ENCODE measurements at places on chromosomes 1 and 21. TPM values are rescaled to one million over a fixed set of nuclear protein-coding genes. Genes with fewer than 3 reads are reported as not detected.

DNA sequence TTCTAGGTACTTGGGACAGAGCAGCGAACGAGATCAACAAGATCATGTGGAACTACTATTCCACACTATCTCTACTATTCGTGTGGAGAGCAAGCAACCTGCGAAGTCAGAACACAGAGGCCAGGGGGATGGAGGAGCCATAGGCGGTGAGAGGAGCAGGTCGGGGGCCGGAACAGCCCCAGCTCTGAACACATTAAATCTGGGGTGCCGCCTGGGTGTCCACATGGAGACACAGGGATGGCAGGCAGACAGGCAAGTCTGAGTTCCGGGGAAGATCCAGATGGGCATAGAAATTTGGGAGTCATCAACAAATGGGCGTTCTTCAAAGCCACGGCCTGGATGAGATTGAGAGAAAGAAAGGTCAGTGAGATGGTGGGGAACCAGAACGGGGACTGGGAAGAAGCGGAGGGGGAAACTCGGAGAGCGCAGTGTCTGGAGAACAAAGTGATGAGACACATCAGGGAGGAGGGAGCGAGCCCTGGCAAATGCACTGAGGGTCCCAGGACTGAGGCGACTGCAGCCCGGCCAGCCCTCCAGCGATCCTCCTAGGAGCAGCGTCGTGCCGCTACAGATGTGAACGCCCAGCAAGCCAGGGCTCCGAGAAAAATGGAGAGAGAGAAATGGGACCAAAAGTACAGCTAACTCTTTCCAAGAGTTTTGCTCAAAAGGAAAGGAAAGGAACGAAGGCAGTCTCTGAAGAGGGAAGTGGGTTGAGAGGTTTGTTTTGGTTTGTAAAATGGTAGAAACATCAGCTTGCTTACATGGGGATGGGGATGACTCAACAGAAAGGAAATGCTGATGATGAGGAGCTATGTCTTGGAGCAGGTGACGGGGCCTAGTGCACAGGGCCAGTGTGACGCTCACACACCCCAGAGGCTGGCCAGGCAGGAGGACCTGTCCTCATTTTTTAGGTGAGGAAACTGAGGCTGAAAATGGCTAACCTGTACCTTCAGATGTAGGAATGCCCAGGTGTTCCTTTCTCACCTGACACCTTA, 84.5 kb downstream of the GLIS1 start:
- no peaks in the 10 kb centered on the region for H3K36me3 ChIP-seq
- H3K4me1 ChIP-seq = no peaks in the 10 kb centered on the region
- H3K4me3 ChIP-seq = no peak overlapping the region
- no peaks in the 10 kb centered on the region for H3K27me3 ChIP-seq

GRCh38 chr1:72915581-72915980, 633.2 kb upstream of the NEGR1 start:
- no peaks in the 10 kb centered on the region for H3K36me3 ChIP-seq
- DNase-seq = peak; percentile 48
- H3K4me1 ChIP-seq = 0 out of 2 replicates have a peak, but pooled peaks cover 17% of the 10 kb centered on the region
- H3K27me3 ChIP-seq = no peaks in the 10 kb centered on the region

GRCh38 chr1:160717306-160717705, 5.7 kb upstream of the CD48 start:
- no peaks in the 10 kb centered on the region for H3K36me3 ChIP-seq
- DNase-seq = no peak
- no peaks in the 10 kb centered on the region for H3K27me3 ChIP-seq
- H3K4me3 ChIP-seq = no peak overlapping the region

DNA sequence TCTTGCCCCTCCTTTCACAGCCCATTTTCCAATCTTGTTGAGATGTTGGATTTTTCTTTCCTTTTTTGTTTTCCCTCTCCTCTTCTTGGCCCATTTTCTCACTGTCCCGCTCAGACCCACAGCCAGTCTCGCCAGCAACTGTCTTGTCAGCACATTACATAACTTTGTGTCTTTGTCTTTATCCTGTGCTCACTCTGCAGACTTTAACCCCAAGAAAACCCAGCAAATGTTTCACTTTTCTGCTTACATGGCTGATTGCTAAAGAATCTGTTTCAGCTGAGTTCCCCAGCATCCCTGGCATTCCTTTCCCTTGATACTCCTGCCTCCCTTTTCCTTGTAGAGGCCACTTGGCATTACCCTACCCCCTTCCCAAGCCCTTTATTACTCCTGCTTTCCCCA, 74.6 kb downstream of the ZNF648 start:
- DNase-seq = no peak
- H3K4me3 ChIP-seq = no peak overlapping the region

DNA sequence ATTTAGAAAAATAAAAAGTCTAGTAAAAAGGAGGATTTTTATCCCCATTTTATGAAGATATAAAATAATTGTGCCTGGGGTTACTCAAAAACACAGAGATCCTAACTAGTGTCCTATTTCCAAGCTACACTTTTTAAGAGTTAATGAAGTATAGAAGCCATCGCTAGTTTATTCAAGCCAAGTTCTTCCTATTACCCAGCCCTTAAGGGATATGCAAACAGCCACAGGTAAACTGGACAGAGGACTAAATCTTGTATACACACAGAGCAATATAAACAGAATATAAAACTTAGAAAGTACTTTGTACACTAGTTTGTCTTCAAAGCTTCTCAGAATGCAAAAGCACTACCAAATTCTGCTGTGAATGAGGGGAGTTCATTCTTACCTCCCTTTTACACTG, 111.1 kb downstream of the RERE start:
- peaks cover 35% of the 10 kb centered on the region for H3K4me1 ChIP-seq
- H3K27me3 ChIP-seq = no peaks in the 10 kb centered on the region
- DNase-seq = no peak
- no peaks in the 10 kb centered on the region for H3K36me3 ChIP-seq
- no peak overlapping the region for H3K4me3 ChIP-seq
- H3K27ac ChIP-seq = no peak overlapping the region

GRCh38 chr1:167538657-167539056, 14.9 kb downstream of the CREG1 start:
- no peak overlapping the region for H3K4me3 ChIP-seq
- no peaks in the 10 kb centered on the region for H3K27me3 ChIP-seq
- no peaks in the 10 kb centered on the region for H3K36me3 ChIP-seq
- no peak overlapping the region for H3K27ac ChIP-seq
- no peaks in the 10 kb centered on the region for H3K4me1 ChIP-seq

SMG5 gene
- 109 TPM for total RNA-seq

DNA sequence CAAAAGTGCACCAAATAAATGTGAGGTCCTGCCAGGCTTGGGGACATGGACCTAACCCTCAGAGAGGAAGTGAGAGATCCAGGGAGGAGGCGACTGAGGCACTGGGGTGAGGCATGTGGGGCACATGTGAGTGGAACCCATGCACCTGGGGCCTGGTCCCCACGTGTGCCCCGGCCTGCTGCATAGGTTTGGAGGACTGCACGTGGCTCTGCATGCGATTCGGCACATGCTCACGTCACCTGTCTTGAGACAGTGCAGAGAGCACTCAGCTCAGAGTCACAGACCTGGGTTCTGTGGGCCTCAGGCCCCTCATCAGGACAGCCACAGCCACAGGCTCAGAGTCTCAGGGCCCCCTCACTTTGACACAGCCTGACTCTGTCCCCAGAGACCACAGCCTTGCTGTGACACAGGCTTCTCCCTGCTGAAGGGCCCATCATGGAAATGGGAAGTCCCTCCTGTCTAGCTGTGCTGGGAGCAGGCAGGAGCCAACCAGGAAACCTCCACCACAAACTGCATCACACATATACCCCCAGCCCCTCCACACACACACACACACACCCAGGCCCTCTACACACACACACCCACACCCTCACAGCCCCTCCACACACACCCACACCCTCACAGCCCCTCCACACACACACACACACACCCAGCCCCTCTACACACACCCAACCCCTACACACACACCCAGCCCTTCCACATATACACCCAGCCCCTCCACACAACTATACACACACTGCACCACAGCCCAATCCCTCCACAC, 48.2 kb downstream of the SLC9A1 start:
- no peaks in the 10 kb centered on the region for H3K4me1 ChIP-seq
- H3K36me3 ChIP-seq = no peaks in the 10 kb centered on the region
- H3K27ac ChIP-seq = no peak overlapping the region
- no peak overlapping the region for H3K4me3 ChIP-seq
- DNase-seq = no peak

TSTD1 gene
- 102 TPM for total RNA-seq

DNA sequence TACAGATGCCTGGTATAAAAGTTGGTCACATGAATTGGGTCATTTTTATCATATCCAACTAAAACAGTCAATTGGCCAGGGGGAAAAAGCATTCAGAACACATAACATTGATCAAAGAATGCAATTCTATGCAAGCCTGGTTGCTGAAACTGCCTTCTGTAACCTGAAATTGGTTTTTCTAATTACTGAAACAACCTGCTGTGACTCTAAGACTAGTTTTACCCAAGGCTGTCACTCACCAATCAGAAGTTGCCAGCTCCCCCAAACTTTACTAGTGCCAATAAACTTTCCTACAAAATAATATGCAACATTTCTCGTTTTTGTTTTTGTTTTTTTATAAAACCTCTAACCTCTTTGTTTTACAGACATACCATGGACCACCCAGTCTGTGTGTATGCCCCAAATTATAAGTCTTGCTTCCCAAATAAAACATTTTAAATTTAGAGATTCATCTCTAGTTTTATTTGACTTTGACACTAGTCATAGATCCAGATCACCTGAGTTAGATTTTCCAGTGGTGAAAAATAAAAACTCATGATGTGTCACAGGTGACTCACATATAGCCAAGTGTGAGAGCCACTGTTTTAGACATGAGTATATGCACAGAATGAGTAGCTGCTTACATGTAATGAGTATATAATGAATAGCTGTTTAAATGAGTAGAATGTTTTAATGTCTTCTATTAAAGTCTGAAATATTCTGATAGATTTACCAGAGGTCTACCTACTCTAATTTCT, 64.2 kb upstream of the CR2 start:
- no peak overlapping the region for H3K4me3 ChIP-seq
- no peaks in the 10 kb centered on the region for H3K4me1 ChIP-seq
- no peaks in the 10 kb centered on the region for H3K36me3 ChIP-seq
- no peaks in the 10 kb centered on the region for H3K27me3 ChIP-seq
- DNase-seq = no peak

DNA sequence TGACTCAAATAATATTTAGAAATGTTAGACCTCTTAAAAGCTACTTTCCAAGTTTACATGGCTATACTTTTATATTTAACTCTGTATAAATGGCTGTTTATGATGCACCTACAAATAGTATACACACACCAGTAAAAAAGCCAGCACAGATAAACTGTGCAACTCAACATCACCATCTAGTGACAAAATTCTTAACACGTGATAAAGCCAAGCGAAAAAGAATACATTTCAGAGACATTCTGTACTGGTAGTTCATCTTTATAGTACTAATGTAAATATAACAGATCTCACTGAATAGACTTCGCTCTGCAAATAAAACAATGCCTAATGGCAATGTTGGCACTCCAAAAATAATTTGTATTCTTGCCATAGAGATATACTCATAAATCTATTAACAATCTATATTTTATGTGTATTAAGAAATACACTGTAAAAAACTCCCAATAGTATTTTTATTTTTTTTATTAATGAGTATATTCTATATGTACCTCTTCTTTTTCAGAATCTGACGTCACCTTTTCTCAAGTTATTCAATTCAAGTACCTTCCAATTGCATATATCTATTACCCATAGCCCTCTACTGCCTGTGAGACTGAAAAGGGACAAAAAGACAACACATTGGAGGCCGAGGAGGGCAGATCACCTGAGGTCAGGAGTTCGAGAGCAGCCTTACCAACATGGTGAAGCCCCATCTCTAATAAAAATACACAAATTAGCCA, 100.2 kb downstream of the DPYD start:
- DNase-seq = peak; percentile 40
- no peaks in the 10 kb centered on the region for H3K27me3 ChIP-seq
- no peak overlapping the region for H3K27ac ChIP-seq
- peaks cover 13% of the 10 kb centered on the region for H3K4me1 ChIP-seq
- H3K4me3 ChIP-seq = no peak overlapping the region

All from GM23338 (cell line).